ENCODE measurements at places on chromosomes 4 and X.

DNA sequence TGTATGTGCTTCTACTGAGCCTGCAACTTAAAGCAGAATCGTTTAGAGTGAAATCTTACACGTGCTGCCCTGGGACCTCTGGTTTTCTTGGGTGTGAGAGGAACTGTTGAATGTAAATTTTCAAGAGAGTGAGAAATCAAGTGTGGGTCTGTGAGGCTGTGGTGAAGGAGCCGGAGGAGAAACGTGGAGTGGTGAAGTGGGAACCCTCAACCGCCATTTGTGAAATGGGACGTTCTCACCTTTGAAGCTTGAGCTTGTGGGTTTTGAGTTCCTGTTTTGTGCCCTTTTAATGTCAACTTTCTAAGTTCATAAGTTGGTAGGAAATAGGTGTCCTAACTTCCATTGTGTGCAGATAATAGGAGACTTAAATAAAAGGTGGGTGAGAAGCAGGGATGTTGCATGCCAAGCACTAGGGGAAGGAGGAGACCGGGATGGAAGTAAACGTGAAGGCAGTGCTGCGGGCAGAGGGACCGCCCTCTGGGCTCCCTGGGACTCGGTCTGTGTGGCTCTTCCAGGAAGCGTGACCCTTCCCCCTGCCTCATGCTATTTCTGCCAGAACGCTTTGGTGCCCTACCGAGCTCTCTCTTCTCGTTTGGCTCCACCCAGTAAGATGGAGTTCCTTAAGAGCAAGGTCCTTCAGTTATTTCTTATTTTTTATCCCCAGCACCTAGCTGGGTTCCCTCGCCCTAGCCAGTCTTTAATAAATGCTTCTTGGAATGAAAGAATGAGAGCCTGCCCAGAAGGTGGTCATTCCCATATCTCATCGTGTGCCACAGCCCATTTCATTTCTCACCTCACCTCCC, 56.0 kb downstream of the TMEM131L start:
- no peak for DNase-seq

DNA sequence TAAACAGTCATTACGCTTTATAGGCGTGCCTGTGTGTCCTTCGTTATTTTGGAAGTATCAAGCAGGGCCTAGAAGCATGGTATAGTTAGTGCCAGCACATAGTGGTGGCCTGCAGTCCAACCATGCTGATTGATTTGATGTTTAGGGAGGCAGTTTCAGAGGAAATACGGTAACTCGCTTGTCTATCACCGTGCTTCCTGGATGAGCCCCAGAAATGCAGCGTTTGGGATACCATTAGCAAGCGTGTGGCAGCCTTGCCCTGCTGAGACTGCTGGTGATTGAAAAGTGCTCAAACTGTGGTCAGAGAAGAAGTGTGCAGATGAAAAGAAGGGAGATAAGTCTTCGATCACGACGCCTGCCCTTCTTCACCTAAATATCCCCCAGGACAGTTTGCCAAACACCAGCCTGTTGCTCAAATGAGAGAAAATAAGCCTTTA, 158.4 kb downstream of the CHIC2 start:
- peak; percentile 58 for DNase-seq

DNA sequence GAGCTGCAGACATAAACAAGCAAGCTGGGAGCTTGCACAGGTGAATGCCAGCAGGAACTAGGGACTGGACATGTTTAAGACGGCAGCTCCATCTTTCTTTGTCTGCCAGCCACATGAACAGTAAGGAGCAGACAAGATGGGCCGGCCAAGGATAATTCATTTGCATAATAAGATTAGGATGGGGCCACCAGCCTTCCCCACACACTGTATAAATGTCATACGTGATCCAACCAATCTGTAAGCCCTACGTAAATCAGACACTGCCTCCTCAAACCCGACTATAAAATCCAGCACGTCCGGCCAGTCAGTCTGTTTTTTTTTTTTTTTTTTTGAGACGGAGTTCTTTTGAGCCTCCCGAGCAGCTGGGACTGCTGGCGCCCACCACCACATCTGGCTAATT, 75.6 kb upstream of the BOD1L1 start:
- DNase-seq: no peak

GRCh38 chr4:10808591-10808990, 124.0 kb upstream of the CLNK start:
- DNase-seq: peak; percentile 47

DNA sequence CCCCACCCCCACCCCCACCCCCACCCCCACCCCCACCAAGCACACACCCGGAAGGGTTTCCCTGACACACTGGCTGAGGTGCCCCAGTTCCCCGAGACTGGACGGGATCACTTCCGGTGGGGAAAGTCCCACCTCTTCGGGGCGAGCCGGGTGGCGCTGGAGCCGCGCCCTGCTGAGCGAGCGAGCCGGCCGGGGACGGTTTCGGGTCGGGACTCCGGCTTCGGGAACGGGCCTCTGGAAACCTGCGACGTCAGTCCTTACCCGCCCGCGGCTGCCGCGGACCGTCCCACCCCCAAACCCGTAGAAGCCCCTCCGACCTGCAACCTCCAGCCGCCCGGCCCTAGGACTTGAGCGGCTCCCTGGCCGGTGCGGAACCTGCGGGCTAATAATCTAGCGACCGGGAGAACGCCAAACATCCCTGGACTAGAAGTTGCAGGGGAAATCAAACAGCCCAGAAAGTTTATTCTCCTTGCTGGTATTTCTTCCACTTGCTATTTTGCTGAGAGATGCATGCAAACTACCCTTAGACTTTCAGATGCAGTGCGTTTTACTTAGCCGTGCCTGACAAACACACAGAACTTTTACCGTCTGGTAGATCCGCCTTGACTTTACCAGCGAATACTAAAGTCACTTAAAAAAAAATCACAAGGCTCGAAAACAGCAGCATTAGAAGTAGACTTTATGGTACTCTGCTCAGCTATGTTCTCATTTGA, 991 bp downstream of the RAP2C start:
- peak; percentile 90 for DNase-seq

GRCh38 chrX:41737065-41737464, 13.1 kb downstream of the GPR82 start:
- DNase-seq: no peak
